Hematopoietic multipotent progenitor cell (in vitro differentiated cells): ENCODE measurements at places on chromosomes 12 and 14.

DNA sequence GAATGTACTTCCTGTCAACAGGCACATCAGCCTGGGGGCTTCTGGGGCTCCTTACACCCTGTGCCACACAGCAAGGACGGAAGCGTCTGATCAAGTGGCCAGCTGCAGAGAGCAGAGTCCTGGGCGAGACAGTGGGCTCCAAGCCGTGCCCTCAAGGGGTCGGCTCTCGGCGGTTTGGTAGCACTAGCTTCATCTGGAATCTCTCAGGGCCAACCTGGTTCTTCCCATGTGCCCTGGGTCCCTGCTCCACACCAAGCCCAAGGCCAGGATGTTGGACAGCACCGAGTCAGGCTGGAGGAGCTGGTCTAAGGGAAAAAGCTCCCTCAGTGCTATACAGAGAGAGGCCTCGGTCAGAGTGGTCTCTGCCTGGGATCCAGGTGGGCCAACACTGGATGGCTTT is 20.5 kb downstream of the DIO3 start:
- no peak for DNase-seq

DNA sequence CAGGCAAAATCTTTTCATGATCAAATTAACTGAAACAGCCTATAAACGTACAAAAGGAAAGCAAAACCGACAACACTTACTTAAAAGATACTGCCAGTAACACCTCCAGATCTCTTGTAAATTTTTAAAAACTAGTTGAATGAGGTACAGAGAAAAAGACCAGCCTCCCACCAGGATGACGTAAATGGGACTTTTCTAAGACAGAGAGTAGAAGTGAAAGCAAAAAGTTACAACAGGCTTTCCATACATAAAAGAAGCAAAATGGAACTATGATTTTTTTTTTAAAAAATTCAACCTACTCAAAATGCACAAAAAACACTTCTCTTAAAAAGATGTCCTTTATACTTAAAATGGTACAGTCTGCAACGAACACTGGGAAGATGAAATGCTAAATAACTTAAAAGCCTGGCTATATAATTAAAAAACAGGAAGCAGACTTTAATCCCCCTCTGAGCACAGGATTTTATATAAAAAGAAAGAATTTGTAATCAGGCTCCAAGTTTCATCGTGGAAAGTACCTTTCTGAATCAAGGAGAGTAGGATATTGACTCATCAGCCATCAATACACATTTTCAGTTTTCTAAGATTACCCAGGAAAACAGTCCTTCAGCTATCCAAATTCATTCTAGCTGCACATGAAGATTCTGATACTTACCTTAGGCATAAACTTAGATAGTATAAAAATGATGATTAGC is 14.2 kb upstream of the MYO1A start:
- DNase-seq, result peak; percentile 47

DNA sequence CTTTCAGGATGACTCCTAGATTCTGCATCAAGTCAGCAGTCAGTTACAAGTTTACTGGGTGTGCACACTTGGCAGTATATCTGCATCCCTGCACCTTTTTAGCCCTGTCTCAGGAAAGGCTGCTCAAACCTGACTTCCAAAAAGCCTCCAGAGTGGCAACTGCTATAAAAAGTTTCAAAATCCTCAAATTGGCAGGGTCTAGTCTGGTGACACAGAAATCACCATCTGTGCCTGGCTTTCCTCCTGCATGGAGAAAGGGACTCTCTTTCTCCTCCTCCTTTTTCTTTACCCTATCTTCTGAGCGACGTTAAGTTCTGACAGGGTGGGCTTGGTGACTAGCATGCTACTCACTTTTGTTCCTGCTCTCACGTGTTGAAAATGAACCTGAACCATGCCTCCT is 679.5 kb downstream of the C12orf50 start:
- DNase-seq, result no peak

DNA sequence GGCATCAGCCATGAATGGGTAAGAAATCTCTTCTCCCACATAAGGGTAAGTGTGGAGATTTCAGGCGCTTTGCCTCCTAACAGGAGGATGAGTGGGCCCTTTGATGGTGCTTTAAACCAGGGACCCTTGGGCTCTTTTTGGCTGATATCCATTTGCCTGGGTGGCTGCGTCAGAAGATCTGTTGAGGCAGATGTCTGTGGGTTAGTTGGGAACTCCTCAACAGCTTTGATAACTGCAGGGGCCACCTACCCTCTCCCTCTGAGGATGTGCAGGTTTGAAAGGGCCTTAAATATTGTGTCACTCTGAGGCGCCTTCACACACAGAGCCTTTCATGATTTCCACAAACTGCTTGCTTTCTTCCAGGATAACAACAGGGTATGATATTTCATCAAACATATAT is 210.7 kb downstream of the PPM1H start:
- DNase-seq, result no peak

GRCh38 chr12:132651444-132652100 is 33.0 kb downstream of the P2RX2 start:
- DNase-seq, result no peak

- no peak for DNase-seq
Measured at GRCh38 chr12:66321435-66321834, 19.1 kb downstream of the HELB start.

- DNase-seq, result no peak
Measured at GRCh38 chr14:63647696-63648410, 6.2 kb upstream of the WDR89 start.

GRCh38 chr14:64213086-64213485 is 81.1 kb downstream of the ESR2 start:
- DNase-seq, result no peak

DNA sequence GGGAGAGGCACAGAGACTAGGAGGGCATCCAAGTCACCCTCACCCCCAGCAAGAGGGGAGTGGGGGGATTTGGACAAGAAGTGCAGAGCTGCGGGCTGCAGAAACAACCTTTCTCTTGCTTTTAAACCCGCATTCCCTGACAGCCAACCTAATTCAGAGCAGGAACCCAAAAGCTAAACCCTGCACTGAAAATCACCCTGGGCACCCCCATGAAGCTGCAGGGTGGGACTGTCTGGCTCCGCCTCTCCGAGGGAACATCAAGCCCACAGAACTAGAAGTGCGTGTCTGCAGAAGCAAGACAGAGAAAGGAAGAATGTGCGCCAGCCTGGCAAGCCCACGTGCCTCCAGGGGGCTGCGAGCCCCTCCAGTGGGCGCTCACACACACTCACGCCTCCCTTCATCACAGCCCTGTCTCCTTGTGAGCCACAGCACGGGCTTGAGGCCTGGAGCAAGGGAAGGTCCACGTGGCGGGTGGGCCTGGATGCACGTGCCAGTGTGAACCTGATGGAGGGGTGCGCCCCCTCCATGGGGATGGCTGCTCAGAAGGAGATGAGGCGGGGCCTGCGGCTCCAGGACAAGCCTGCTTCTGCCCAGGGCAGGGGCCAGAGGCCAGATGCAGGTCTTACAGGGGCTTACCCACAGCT is 27.8 kb upstream of the PNMA1 start:
- DNase-seq, result no peak

- no peak for DNase-seq
Measured at GRCh38 chr14:103519837-103520212, 2.8 kb downstream of the CKB start.

GRCh38 chr14:68658943-68659931 is 133.6 kb downstream of the ZFP36L1 start:
- DNase-seq, result no peak

DNA sequence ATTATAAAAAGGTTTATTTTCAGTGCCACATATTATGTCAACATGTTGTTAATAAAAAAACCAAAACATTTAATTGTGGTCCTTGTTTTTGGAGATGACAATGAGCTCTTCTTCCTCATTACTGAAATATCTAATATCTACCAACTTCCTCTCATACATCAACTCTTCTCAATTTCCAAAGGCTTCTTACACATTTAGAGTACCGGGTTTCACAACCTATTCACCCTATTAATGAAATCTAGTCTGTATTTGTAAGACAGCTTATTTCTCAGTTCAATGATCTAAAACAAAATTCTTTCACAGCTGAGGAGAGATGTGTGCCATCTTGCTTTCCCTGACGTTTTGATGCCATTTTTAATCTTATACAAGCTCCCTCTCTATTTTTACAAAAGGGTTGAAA is 14.5 kb downstream of the NRDE2 start:
- no peak for DNase-seq

DNA sequence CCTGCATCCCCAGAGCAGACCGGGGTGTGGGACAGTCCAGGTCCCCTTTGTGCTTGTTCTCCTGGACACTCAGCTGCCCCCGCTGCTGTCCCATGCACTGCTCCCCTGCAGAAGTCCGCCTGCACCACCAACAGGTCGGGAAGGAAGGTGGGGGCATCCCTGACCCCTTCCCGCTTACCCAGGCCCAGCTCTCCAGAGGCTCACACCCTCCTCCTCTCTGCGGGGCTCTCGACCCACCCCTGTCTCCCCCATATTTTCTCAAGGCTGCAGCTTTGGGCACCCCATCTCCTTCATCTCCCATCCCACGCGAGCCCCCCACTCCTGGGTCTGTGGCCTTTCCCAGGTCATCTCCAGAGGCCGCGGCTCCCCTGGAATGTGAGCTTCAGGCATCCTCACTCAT is 9.4 kb downstream of the ZBTB42 start:
- DNase-seq, result no peak

DNA sequence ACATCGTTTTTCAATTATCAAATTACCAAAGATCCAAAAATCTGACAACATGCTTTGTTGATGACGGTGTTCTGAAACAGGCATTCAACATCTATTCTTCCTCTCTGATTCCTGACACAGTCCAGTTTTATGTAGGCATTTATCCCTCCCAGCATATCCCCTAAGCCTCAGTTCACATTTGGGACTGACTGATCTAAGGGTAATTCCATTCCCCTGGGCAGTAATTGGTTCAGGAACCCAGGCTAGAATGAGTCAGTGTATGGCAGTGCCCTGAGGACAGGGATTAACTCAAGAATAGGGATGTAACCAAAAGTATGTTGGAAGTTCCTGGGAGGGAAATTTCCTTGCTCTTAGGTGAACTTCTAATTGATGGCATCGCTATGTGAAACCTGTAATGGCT is 10.3 kb upstream of the PCNX1 start:
- DNase-seq, result no peak

DNA sequence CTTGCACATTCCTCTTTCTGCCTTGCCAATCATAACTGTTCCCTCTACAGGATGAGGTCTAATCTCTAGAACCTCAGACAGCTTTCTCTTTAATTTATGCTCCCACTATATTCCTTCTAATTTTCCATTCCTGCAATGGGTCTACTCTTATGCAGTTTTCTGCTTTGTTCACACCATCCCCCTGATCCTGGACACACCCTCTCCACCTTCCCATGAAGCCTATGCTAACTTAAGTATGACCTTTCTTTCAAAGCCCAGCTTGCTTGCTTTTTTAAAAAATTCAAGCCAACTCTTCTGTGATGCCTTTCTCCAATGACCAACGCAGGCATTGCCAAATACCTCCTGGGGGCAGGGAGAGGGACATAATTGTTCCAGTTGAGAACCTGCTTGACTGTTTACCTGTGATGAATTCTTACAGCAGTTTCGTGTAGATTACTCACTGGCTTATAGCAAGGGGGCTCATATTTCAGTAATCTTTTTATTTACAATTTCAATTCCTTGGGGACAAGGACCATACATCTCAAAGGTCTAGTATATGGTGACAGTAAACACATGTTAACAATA is 7.8 kb downstream of the SLC38A1 start:
- DNase-seq, result no peak

DNA sequence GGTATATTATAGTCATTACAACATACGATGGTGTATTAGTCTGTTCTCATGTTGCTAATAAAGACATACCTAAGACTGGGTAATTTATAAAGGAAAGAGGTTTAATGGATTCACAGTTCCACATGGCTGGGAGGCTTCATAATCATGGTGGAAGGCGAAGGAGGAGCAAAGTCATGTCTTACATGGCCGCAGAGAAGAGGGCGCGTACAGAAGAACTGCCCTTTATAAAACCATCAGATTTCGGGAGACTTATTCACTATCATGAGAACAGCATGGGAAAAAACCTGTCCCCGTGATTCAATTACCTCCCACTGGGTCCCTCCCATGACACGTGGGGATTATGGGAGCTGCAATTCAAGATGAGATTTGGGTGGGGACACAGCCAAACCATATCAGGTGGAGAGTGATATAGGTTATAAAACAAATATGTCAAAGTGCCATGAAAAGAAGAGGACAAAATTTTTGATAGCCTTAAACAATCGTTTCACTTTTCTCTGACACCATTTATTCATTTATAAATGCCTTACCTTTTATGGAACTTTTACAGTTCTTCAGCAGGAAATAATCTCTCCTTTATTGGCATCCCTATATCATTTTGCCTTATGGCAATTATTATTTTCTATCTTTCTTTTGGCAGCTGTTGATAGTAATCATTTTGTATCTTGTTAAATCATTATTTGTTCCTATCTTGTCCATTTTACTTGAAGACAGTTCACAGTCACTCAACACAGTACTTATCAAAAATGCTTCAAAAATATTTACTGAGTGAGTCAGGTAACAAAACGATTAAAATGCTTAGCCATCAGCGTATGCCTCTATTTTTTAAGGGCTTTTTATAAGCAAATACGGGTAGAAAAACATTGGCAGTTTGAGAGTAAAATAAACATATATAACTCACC is 196.0 kb downstream of the RAD51B start:
- DNase-seq, result no peak

GRCh38 chr14:78508023-78508422 is 337.9 kb downstream of the NRXN3 start:
- DNase-seq, result no peak

DNA sequence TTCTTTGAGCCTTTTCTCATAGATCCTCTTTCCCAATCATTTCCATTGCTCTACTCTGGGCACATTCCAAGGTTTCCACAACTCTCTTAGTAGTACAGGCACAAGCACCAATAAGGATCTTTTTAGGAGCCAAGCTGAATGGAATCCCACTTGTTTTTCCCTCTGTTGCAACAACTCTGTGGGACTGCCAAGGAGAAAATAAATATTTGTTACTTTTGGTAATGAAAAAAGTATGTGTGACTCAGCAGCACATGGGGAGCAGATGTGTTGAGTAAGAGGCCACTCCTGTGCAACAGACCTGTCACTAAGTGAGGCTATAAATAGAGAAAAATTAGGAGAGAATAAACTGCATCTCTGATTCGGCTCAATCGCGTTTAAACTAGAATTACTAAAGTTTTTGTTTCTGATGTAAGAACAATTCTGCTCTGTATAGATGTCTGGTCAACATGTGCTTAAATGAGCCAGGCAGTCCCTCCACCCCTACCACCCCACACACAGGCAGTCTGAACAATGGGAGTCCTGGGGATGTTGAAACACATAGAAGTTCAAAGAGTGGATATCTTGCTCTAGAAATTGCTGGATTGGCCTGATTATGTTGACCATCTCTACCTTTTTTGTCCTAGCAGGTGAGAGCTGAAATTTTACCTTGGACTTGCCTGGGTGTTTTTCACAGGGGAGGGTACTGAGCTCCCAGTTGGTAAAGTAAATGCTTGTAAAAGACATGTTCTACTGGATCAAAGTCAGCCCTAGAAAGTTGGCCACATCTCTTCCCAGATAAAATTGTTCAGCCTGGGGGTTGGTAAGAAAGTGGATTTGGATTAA is 244.3 kb upstream of the NOVA1 start:
- DNase-seq, result no peak

GRCh38 chr12:123232472-123232806 is 502 bp downstream of the MPHOSPH9 start:
- DNase-seq, result no peak

GRCh38 chr12:113098441-113099028 is 37.0 kb downstream of the RASAL1 start:
- DNase-seq, result peak; percentile 75
